ENCODE measurements at places on chromosomes 16 and 17.

DNA sequence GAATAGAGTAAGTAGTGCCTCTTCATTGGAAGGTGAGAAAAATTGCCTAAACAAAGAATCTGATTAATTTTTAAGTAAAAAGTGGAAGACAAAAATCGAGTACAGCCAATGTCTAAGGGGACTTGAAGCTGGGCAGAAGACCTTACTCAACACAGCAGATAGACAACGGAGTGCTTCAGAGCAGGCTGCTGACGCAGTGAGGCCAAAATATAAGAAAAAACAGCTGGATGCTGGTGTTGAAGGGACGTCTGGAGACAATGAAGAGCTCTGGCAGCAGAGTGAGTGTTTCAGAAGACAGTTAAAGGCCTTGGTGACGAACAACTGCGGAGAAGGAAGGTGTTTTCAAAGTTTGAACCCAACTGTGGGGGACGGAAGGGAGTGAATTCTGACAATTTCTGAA, 169.8 kb downstream of the MRTFB start:
- DNase-seq = no peak

DNA sequence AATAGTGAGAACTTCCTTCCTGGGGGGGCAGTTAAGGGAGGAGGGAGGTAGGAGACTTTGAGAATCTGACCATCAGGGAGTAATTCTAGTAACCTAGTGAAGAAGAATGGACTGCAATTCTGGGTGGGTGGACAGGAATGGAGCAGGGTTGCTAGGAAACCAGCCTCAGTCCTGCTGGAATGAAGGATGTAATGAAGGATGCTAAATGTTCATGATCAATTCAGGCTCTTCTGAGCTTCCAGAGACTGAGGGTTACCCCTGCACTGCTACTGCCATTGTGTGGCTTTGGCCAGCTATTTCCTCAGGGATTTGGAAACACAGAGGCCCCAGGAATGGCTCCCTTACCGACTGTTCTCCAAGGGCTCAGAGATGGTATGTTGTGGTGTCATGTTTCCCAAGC, 116.4 kb downstream of the UTP18 start:
- no peak for DNase-seq

- DNase-seq = no peak
Measured at GRCh38 chr17:34389126-34389750, 26.2 kb upstream of the CCL1 start.

- no peak for DNase-seq
Measured at GRCh38 chr17:36133602-36134236, 30.1 kb downstream of the CCL4 start.

DNA sequence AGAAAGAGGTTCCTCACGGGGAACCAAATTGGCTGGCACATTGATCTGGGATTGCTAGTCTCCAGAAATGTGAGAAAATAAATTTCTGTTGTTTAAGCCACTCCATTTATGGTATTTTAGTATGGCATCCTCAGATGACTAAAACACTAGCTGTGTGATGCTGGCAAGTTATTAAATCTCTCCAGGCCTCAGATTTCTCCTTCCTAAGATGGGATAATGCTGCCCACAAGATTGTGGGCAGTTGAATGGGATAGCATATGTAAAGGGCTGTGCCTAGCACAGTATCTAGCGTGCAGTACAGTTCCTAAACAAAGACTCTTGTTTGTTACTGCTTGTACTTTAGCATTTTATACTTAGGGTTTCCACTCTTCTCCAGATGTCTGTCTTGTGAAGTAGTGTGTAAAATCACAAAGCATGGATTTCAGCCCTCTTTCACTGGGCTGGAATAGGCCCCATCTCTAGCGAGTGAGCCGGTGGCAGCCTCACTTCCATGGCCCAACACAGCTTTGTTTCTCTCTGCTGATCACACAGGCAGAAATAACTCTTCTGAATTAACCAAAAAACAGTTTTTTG, 38.2 kb upstream of the PHAF1 start:
- no peak for DNase-seq

DNA sequence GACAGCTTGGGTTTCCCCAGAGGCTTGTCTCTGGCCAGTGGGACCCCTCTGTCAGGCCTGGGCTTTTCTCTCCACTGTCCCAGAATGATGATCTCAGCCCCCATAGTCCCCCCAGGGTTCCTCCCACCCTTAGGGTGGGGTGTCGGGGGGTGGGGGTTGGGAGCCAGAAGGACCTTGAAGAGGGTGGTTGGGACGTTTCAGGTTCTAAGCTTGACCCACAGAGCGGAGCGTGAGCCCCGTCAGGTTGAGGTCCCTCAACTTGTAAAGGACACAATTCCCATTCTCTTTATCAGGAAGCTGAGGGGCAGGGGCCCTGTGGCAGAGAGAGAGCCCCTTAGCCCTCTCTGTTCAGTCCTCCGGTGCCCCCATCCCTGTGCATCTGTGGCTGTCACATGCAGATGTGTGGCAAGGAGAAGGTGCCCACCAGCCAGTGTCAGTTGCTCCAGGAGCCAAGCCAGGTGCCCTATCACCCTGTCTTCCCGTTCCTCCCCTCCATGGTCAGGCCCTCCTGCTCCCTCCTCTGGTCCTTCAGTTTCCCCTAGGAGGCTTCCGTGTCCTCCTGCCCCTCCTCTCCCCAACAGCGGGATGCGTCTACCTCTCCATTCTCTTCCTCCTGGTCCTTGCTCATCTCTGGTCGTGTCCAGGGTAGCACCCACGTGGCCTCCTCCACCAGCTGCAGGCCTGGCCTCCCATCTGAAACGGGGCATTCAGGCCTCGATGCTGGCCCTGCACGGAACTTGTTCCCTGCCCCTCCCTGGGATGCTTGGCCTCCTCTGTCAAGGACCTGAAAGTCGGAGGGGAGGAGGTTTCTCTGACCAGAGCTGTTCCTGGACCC, 1.5 kb upstream of the NTN3 start:
- no peak for DNase-seq

DNA sequence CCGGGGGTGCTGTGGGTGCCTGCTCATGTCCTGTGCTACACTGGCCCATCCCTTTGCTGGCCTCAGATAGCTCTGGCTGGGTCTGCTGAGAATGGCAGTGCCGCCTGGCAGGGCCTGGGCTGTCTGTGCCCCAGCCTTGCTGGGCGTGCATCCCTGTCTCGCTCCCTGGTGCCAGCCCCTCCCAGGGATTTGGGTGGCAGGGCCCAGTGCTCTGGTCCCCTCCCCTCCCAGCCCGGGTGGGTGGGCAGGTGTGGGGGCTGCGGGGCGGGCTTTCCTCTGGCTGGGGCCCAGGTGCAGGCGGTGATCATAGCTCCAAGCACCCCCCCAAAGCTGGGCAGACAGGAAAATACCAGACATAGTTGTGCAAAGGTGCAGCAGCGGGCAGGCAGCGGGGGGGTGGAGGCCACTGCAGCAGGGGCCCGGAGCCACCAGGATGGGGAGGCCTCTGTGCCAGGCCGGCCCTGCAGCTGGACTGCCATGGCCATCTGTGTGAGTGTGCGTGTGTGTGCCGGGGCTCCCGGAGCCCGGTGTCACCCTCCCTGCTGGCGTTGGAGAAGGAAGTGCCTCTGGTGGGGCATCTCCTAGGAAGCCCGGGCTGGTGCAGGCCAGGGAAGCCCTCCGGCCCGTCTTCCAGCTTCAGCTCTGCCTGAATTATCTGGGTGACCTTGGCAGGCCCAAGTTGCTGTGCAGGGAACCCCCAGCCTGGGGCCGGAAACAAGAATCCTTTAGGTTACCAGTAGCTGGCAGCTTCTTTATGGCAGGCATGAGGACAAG, 7.4 kb downstream of the GLIS2 start:
- DNase-seq = peak; percentile 52

GRCh38 chr17:63753215-63753614, 11.6 kb upstream of the STRADA start:
- no peak for DNase-seq

DNA sequence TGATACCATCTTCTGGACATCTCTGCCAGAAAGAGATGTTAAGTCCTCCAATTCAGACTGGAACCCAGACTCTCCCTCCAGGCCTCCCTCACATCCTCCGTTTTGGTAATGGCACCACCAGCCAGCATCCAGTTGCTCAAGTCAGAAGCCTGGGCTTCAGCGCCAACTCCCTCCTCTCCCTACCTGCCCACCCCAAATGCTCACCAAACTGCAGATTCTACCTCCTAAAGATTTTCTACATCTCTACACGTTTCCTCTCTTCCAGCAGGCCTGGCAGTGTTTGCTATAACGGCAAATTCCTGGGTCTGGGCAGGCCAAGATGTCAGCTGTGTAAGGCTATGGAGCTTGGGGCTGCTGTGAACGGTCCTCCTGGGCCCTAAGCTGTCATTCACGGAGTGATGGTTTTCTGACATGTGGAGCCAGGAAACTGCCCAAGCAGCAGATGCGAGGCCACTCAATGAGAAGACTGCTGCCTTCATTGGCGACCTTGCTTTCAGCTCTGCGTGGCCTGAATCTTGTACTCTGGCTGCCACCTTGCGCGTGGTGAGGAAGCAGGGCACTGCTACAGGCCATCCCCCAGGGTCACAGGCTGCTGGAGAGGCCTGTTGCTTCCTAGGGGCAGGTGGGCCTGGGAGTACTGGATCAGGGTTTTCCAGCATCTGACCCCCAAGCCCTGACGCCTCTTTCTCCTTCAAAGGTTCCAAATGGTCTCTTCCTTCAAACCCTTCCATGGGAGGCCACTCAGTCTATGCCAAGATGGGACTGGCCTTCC, 37.7 kb downstream of the TBX4 start:
- DNase-seq = no peak

DNA sequence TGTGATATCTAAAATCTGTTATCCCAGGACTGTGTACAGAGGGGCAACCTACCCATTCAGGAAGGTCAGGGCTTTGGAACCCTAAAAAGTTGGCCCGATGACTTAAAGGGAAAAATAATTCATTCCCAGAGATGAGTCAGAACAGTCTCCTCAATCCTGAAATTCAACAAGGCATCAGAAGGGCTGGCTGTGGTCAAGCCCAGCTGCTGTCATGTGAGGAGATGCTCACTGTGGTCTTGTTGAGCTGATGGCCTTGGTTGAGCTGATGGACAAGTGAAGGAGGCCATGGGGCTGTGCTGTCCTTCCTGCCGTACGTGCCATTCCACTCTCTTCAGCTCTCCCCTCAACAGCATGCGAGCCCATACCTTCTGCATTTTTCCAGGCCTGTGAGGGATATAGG, 20.9 kb upstream of the DRG2 start:
- no peak for DNase-seq

- no peak for DNase-seq
Measured at GRCh38 chr17:47848198-47848513, 2.8 kb downstream of the SP6 start.

DNA sequence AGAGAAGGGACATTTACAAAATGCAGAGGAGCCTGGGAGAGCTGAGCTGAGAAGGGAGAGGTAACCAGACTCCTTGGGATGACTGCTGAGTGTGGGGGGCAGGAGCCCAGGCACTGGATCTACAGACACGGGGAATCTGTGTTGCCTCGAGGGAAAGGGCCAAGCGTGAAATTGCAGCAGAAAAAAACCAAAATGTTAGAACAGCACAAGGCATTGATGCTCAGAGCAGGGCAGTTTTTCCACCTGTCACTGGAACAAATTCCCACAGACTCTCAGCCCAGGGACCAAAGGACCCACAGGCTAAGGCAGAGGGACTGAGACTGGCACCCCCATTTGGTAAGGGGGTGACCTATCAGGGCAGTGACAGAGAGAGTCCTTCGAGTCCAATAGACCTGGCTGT, 2.0 kb downstream of the PITPNM3 start:
- no peak for DNase-seq

DNA sequence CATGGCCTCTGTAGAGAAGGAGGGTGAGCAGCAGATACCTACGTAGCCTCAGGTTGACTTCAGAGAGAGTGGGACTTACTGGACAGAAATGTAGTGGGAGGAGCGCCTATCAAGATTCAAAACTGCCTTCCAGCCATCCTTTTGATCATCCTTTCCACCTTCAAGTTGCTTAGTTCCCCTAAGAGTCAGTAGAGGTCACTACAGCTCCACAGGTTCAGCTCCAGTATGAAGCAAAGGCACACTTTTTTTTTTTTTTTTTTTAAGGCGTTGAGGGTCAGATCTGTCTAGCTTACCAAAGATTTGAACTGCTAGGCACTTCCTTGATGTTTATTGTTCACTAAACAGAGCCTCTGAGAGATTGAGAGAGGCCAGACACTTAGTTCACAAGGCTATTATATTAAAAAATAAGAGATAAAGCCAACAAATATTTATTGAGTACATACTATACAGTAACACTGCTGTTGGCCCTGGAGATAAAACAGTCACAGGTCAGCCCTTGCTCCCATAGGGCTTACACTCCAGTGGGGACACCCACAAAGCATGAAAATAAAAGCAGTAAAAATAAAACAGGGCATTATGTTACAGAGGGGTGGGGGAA, 3.1 kb downstream of the RNF227 start:
- DNase-seq = peak; percentile 61

GRCh38 chr16:88084881-88085280, 133.6 kb downstream of the BANP start:
- no peak for DNase-seq

DNA sequence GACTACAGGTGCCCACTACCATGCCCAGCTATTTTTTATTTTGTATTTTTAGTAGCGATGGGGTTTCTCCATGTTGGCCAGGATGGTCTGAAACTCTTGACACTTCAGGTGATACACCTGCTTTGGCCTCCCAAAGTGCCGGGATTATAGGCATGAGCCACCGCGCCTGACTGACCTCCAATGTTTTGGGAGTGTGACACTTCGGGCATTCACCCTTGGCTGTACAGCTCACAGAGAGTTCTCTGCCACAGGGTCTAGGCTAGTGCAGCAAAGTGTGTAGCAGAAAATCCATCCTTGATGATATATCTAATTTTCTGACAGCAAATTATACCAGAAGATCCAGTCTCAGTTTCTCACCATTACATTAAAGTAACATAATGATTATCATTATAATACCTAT, 14.1 kb downstream of the FAM20A start:
- no peak for DNase-seq
